ENCODE measurements at places on chromosomes 12 and 14. TPM values are rescaled to one million over a fixed set of nuclear protein-coding genes. Genes with fewer than 3 reads are reported as not detected.

GRCh38 chr14:71362920-71363584 is 455.8 kb downstream of the PCNX1 start:
- DNase-seq = no peak

DNA sequence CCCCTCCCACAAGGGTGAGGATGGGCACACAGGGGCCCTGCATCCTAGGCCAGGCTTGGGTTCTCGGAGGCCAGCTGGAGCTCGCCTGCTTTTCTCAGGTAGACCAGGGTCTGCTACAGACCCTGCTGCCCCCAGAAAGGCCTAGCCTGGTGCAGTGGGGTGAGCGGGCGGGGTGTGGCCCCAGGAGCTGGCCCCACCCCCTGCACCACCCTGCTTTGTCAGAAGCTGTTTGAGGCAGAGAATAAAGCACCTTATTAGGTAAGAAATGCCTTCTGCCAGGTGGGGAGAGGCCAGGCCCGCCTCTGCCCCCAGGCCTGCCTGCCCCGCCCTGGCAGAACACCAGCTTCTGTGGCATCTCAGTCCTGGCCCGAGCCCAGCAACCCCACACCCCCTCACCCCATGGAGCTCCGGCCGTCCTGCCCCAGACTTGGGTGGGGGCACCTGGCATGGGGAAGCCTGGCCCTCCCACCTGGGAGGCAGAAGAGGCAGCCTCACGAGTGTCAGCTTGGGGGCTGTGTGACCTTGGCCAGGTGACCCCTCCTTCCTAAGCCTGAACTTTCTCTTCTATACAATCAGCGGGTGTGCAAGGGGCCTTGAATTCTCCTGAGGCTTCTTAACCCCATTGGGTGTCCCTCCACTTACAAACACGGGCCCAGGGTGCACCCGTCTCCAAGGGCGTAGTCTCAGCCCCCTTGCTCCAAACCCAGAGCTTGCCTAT is 43.2 kb downstream of the KRT80 start:
- DNase-seq = peak; percentile 88

- DNase-seq = no peak
Observed at GRCh38 chr14:75725481-75725880, 64.4 kb downstream of the TTLL5 start.

DNA sequence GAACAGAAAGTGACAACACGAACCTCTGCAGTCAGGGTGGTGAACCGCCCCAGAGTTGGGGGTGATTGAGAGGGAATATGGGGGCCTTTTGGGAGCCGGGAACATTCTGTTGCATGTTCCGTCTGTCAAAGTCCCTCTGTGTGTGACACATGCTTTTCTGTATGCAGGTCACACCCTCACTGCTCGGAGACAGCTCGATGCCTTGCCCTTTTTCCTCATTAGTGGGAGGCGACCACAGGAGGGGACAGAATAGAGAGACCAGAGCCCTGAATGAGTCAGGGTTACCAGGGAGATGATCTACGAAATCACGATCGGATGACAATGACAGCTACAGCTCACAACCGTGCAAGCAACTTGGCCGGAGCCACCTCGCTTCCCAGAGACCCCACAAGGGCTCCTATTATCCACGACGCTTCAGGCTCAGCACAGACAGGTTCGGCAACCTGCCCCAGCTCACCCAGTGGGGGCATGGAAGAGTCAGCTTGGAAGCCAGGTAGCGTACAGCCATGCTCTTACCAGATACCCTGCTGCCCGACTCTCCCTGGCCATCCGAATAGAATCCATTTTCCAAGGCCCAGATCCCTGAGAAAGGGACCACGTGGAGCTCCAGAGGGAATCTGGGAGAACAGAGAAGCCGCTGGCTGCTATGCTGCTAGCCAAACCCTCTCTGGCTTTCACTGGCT is 38.8 kb downstream of the TESC start:
- DNase-seq = peak; percentile 25

- no peak for DNase-seq
Observed at GRCh38 chr14:106586098-106586704, 1059.8 kb downstream of the TMEM121 start.

DNA sequence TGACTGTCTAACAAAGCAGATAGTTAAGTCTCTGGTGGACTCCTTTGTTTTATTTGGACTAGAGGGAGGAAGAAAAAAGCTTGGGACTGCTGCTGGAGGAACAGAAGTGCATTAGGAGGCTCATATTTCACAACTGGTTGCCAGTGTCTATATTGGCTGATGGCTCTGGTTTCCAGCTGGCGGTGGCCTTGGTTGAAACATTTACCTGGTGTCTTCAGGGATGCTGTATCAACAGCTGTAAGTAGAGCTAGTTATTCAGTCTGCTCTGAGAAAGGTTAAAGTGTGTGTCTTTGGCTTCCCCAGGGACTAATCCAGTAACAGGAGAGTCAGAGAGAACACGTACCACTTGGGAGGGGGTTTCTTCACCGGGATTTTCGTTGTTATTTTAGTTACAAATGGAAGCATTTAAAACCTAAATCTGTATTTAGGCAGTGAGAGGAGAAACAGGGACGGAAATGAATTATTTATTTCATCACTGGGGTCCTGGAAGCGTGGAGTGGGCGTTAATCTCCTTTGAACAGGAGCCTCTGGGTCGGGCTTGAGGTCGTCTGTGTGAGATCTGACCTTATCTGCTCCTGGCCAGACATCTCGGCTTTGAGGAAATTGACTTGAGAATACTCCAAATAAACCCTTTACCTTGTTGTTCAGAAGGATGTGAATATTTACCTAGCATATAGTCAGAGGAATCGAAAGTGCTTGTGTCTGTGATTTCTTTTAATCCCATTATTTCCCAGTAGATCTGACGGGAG is 149.9 kb downstream of the NRXN3 start:
- DNase-seq = no peak

ZNF641 gene
- total RNA-seq = 3.5 TPM

DNA sequence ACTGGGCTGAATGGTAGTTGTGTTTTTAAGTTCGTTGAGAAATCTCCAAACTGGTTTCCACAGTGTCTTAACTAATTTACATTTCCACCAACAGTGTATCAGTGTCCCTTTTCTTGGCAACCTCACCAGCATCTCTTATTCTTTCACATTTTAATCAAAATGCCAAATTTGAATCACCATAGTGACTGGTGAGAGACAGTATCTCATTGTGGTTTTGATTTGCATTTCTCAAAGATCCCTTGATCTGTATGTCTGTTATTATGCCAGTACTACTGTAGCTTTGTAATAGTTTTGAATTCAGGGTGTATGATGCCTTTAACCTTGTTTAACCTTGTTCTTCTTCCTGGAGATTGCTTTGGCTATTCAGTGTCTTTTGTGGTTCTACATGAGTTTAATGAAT is 2.2 kb upstream of the EIF2S3B start:
- DNase-seq = no peak

DNA sequence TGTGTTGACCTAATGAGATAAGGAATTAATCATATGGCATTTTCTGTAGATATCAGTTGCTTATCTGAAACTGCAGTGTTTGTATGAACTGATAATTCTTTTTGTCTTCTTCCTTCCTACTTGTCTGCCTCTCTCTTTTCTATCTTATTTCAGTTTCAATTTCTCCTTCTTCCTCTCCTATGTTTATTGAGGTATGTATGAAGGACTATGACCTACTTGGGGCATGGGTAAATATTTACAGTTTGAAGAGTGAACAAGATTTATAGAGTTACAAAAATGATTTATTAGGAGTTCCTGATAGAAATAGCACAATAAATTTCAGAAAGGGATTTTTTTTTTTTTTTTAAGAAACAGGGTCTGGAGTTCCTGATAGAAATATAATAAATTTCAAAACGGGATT is 88.7 kb upstream of the MUCL1 start:
- no peak for DNase-seq

- no peak for DNase-seq
Observed at GRCh38 chr12:24879644-24880043, 69.3 kb downstream of the BCAT1 start.

RCOR1 gene
- total RNA-seq = 6.1 TPM

- no peak for DNase-seq
Observed at GRCh38 chr12:54328595-54329337, 3.8 kb downstream of the COPZ1 start.

GRCh38 chr14:95559203-95559602 is 24.4 kb downstream of the GLRX5 start:
- no peak for DNase-seq

- DNase-seq = no peak
Observed at GRCh38 chr12:24955853-24956252, 7.0 kb upstream of the BCAT1 start.

All from Caki2 (cell line).